GM23248 (cell line): ENCODE measurements at places on chromosomes 3 and 15.
A peak's percentile ranks its signal among the peaks of the same experiment; 100 is the strongest.

DNA sequence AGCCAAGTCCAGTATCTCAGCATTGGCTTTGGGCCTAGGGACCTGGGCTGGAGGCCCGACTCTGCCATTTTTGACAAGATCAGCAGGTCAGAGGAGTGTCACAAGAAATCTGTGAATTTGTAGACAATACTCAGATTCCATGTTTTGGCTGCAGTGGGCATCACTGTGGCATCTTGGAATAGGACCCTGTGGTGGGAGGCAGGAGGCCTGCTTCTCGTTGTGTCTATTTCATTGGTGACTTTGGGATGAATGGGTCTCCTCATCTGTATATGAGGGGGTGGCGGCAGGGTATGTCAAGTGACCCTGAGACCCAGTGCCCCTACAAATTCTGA, 3.3 kb downstream of the C15orf39 start:
- no peak for DNase-seq

DNA sequence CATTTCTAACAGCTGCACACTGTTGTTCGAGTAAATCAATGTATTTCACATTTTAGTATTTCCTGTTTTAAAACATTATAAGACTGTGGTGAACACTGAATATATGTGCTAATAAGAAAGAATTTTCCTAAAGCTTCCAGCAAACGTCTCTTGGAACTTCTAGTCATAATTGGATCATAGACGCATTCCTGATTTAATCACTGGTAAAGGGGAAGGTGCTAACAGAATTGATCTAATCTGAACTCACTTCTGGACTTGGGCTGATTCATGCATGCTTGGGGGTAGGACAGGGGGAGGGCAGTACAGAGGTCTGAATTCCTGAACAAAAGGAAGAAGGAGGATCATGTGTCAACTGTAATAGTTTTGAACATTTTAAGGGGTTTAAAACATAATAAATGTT, 7.3 kb upstream of the LEKR1 start:
- DNase-seq: peak; percentile 88

DNA sequence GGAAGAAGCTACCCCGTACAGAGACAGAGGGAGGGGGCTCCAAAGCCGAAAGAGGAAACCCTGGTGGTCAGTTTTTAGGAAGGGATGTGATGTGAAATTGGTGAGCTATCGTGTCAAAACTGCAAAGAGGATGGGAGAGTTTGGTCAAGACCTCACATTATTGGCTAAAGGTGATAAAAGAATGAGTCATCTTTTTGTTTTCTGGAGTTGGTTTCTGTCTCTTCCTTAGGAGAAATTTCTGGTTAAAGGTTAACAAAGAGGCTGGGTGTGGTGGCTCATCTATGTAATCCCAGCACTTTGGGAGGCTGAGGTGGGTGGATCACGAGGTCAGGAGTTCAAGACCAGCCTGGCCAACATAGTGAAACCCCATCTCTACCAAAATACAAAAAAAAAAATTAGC, 217.8 kb upstream of the CBLB start:
- peak; percentile 5 for DNase-seq

DNA sequence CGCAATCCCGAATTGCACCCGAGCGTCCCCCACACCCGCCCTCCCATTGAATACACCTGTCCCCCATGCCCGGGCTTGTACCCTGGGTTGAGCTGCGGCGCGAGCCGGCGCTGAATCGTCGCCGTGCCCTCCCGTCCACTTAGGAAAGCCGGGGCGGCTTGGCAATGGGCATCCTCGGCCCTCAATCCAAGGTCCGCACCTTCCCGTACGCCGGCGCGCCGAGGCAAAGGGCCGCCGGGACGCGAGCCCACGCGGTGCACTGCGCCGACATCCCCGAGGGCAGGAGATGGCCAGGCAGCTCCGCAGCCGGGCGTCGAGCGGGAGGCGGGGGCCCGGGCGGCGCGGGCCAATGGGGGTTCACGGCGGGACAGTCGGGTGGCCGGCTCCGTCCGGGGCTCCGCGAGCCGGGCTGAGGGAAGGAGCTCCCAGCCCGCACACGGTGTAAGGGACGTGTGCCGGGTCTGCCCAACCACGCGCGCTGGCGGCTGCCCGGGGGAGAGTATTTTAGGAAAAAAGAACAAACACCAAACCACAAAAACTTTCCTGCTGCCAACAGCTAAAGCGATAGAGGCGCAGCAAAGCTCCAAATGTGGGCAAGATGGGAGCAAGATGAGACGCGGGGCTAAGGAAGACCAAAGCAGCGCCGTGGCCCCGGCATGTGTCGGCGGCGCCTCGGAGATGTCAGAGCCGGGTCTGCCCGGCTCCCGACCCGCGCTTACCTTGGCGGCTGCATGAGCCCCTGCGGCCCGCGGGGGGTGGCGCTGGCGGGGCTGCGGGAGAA, 621 bp downstream of the RGMA start:
- peak; percentile 35 for DNase-seq

- no peak for DNase-seq
Measured at GRCh38 chr15:84917452-84917851, 33.0 kb downstream of the SLC28A1 start.

DNA sequence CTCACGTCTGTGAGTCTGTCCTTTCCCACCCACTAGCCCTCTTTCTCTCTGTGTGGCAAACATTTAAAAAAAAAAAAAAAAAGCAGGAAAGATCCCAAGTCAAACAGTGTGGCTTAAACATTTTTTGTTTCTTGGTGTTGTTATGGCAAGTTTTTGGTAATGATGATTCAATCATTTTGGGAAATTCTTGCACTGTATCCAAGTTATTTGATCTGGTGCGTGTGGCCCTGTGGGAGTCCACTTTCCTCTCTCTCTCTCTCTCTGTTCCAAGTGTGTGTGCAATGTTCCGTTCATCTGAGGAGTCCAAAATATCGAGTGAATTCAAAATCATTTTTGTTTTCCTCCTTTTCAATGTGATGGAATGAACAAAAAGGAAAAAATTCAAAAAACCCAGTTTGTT, 97.7 kb downstream of the GAP43 start:
- peak; percentile 3 for DNase-seq

DNA sequence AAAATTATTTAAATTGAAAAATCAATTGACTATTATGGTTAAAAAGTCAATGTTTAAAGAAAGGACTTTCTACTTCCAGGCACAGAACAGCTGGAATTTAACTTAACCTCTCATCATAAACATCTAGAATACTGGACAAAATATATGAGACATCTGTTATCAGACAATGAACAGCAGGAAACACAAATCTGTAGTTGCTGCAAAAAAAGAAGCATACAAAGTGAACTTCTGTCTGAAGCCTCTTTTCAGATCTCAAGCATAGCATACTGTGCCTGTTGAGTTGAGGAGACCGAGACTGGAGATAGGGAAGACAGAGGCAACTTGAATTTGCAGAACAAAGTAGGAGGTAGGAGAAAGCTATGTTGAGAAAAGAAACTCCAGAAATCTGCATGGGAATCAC, 140.0 kb upstream of the CBLB start:
- no peak for DNase-seq

DNA sequence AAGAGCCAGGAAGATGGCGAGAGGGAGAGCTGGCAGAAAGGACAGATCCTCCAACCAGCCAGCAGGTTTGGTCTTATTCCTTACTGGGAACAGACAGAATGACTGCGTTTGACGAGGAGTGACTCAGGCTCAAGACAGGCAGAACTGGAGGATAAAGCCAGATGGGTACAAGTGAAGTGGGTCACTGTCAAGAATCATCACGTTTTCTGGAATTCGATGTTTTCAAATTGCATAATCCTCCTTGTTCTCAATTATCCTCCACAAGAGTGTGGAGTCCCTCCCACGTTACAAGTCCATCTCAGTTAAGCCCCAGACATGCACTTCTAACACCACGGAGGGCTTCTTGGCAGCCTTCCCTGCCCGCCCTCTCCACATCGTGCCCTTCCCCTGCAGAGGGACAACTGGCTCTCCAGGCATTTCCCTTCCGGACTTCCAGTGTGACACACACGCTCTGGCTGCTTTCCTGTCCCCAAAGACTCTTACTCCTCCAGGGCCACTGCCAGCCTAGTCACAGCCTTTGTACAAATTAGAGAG, 183.1 kb downstream of the CHST2 start:
- DNase-seq: peak; percentile 91

DNA sequence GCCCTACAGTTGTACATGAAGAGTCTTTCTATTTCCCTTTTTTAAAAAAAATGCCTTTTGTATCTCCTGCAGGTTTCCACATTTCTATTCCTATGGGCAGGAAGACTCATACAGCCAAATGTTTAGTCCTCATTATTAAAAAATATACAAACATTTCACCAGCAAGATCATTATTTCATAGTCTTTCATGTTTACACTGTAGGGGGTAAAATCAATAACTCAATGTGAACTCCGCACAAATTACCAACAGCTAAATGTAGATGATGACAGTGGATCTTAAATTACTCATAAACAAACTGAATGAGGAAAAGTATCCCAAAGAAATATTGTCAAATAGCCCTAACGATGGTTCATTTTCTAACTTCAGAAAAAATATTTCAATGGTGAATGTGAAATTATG, 99.5 kb downstream of the MAGI1 start:
- no peak for DNase-seq

GRCh38 chr3:14538451-14539088, 1.6 kb downstream of the GRIP2 start:
- DNase-seq: no peak

- DNase-seq: no peak
Measured at GRCh38 chr3:126546549-126547239, 12.0 kb downstream of the C3orf22 start.

GRCh38 chr15:91528801-91529200, 324.7 kb upstream of the SLCO3A1 start:
- no peak for DNase-seq

GRCh38 chr3:127005864-127006500, 23.1 kb downstream of the PLXNA1 start:
- DNase-seq: peak; percentile 62

DNA sequence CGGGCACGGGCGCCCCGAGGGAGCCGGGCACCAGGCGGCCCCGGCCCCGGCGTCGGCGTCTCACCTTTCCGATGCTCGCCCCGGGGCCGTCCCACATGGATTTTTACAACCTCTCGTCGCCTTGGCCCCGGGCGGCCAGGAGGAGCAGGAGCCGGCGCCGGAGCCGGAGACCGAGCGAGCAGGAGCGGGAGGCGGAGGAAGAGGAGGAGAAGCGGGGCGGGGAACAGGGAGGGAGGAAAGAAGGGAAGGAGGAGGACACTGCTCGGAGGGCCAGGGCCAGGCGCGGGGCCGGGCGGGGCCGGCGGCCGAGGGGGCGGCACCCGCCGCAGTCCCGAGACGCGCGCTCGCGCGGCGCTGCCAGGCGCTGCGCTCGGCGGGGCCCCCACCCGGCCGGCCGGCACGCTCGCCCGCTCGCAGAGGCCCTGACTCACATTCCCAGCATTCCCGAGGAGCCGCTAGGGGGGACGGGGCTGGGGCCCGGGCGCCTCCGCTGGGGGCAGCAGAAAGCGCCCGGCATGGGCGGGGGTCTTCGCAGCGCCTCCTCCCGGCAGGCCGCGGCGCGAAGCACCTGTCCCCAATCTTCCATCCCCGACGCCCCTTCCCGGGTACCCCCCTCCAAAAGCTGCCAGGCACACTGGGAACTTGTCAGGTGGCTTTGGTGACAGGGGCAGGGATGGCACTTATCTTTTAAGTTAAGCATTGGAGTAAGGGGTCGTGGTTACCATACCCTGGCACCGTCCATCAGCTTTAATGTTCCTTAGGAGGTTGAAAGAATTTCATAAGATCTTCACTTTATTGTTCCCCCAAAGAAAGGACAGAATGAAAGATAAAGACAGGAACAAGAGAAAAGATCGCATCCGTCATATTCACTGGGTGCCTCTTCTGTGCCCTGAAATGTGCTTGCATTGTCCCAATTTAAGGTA, at the start of gene ERC2:
ERC2 (minus strand) TSS at position 284 of the 923 bp plus-strand sequence.
- peak; percentile 47 for DNase-seq

GRCh38 chr3:127542441-127542952, 48.0 kb downstream of the TPRA1 start:
- DNase-seq: no peak

DNA sequence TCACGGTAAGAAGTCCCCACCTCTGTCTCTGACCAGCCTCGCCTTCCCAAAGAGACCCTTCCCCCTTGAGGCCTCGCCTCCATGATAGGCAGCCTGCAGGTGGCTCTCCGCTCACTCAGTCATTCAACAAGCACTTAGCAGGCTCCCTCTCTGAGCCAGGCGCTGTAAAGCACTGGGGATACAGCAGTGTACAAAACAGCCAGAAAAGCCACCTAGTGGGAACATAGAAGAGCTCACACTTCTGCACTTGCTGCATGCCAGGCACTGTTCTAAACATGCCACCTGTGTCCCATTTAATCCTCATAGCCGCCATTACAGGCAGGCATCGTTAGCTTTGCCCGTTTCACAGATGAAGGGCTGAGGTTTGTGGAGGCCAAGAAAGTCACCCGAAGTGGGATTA, 56.0 kb downstream of the SEMA3G start:
- no peak for DNase-seq

DNA sequence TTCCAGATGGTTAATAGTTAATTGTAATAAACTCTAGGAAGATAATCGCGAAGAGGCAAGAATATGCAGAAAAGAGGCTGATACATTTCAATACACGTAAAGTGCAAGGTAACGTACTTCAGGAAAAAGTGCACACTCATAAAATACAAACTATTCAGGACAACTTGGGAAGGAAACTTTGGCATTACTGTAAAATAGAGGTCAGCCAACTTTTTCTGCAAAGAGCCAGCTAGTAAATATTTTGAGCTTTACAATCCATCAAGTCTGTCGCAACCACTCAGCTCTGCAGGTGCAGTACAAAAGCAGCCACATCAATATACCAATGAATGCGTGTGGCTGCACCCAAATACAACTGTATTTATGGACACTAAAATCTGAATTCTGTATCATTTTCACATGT, 51.6 kb upstream of the THUMPD3 start:
- DNase-seq: no peak

DNA sequence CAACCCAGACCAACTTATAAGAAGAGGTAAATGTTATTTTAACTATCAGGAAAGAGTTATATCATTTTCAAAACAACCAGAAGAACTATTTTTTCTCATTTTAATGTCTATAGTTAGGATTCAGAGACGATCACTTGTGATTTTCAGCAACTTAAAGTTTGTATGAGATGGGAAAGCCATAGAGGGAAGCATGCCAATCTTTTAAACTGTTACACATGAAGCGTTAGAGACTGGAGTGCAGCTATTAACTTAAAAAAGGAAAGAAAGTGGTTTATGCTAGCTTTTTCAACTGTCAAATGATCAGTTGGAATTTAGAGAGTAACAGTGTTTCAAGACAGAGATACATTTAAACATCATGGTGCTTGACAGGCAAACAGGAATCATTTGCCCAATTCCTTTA, 91.7 kb upstream of the LPP start:
- no peak for DNase-seq

- no peak for DNase-seq
Measured at GRCh38 chr3:189307963-189308362, 136.2 kb downstream of the TPRG1 start.
